Stimulated activated CD4-positive, alpha-beta T cell treated with anti-CD3 and anti-CD28 coated beads, Interleukin-2, amount 100 ng/mL, for 24 hours (primary cell): ENCODE measurements at places on chromosomes 1 and 21.
A peak's percentile ranks its signal among the peaks of the same experiment; 100 is the strongest.

GRCh38 chr1:27686223-27686990 lies 14.4 kb upstream of the IFI6 start:
- DNase-seq = no peak

GRCh38 chr1:182587666-182588499 lies 1.2 kb downstream of the RNASEL start:
- no peak for DNase-seq

GRCh38 chr1:109712321-109712864 lies 342 bp downstream of the GSTM5 start:
- DNase-seq = no peak

GRCh38 chr1:37471345-37472231 lies 2.8 kb upstream of the ZC3H12A start:
- no peak for DNase-seq

DNA sequence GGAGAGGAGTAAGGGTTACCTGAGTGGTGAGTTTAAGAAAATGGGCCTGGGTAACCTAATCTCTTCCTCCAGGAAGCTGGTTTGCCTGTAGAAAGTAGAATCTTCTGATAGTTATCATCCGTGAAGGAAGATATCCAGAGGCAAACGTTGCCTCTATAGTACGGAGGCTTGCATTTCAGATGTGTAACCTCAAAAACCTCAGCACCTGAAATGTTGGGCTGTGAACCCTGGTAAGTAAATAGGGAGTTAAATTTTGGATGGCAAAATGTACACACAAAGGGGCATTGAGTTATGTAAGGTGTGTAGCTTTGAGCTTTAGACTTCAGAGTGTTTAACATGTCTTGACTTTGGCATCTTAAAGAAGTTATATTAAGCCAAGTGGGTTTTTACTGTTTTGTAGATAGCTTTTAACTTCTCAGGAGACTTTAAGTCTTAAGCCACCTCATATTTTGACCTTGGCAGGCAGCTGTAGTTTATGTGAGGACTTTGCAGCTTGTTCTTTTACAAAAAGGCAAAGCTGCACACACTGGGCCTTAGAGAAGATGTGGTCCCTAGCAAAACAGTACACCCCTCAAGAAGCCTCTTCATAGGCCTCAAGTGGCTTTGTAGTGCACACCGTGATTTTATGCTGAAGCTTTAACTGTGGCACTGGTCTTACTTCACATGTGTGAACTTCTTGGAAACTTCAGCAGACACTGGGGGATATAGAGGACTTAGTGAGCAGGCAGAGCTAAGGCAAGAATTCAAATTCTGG lies 83.4 kb downstream of the SNRPE start:
- DNase-seq = no peak

DNA sequence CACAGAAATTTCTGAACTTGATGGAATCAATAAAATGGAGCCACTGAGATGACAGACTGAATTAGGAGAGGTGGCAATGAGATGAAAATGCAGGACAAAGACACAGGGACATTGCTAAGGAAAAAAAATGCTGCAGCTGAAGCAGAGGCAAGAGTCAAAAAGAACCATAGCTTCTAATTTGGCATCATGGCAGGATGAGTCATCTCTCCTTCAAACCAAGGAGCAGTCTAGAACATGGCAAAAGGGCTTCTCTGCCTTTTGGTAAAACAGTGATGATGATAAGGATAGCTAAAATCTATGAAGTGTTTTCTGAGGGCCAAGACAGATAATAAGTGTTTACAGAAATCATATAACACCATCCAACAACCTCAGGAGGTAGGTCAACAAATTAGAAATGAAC lies 16.8 kb downstream of the SLC19A2 start:
- DNase-seq = no peak

GRCh38 chr1:60903591-60903990 lies 178.8 kb upstream of the NFIA start:
- no peak for DNase-seq

DNA sequence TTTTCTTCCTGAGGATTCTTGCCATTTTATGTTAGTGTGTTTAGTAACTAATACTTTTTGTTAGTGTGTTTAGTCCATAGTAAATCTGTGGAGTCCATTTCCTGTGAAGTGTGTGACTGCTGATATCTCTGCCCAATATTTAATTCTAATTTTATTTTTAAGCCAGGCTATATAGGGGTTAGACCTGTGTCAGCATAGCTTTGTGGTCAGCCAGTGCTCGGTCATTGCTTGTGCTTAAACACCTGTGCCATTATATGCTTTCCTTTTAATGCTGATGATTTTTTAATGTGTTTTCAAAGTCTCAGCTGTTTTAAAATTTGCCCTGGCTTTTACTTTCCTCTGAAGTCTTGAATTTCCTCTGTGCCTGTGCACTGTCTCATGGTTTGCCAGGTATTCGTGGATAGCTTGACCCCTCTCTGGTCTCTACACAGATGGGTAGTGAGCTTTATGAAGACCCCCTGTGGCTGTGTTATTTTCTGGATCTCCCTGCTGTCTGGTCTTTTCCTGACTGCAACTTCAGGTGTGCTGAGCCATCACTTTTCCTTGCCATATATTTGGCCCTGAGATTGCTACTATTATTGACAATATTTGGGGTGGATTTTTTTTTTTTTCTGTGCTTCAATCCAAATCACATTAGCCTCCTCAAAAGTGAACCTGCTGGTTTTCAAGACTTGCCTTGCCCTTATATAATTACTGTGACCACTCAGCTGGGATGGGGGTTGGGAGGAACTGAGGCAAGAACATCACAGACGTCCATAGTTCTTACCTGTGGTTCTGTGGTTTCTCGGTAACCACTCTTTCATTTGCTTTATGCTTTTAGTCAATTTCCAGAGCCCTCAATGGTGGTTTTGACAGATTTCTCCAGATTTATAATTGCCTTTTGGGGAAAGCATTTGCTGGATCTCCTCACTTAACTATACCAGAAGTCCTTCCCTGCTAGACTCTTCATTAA lies 59.6 kb downstream of the RPS6KC1 start:
- no peak for DNase-seq

- DNase-seq = peak; percentile 55
These were observed 9.8 kb upstream of the CDC20 start for GRCh38 chr1:43348809-43349593.

GRCh38 chr21:32991361-32991760 lies 34.4 kb upstream of the OLIG2 start:
- DNase-seq = no peak

GRCh38 chr1:4796161-4797015 lies 142.0 kb downstream of the AJAP1 start:
- no peak for DNase-seq

DNA sequence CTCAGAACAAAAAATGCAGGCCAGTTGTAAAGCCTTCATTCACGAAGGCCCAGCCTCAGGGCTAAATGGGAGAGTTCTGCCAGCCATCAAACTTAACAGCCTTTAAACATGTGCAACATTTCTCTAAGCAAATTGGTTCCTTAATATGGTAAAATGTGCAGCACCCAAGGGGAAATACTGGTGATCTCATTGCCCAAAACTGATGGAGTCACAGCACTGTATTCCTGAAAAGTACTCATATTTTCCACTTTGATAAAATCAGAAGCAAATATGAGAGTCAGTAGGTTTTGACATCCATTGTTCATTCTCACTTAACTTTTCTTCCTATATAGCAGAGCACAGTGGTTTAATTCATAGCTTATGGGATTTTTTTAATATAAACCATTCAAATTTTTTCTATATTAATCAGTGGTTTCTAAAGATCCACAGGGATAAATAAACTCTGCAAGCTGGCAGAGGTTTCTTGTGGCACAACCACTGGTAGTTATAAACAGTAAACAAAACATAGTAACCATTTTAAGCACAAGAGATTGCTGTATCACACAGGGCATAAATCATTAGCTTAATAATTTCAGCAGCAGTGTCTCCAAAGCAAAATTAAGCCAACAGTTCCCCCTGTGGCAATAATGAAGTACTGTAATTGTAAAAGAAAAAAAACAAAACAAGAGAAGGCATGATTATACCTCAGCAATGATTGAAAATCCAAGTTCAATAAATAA lies 106.9 kb upstream of the LYPLAL1 start:
- no peak for DNase-seq

DNA sequence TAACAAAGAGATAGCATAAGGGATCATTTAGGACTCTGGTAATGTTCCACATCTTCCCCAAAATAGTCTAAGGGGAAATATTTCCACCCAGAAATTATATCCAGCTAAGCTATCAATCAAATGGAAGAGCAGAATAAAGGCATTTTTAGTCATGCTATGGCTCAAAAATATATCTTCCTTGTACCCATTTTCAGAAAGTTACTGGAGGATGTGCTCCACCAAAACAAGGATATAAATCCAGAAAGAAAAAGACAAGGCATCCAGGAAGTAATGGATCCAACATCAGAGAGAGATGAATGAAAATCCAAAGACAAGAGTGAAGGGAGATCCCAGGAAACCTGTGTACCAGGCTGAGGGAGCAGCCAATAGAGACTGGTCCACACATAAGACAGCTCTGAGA lies 2.7 kb upstream of the KRTAP10-8 start:
- no peak for DNase-seq

DNA sequence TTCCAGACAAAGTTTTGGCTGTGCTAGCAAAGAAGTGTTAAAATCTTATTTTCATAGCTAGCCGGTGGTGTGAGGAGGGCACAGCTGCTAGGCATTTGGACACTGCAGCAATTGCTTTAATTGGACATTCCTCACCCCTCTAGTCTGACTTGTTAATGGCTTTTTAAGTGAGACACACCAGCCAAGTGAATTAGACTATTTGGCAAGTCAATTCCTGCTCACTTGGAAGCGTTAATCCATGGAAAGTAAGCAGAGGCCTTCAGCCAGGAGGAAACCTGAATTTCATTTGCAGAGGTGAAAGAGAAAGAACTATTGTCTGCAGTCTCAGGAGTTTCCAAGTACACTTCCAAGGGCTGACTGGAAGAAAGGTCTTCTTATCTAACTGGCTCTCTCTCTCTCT lies 175.7 kb downstream of the ST6GALNAC3 start:
- DNase-seq = no peak

- peak; percentile 48 for DNase-seq
These were observed 96.9 kb upstream of the AKT3 start for GRCh38 chr1:243946946-243947345.

- no peak for DNase-seq
These were observed 115.1 kb downstream of the SLC30A10 start for GRCh38 chr1:219813294-219813693.

DNA sequence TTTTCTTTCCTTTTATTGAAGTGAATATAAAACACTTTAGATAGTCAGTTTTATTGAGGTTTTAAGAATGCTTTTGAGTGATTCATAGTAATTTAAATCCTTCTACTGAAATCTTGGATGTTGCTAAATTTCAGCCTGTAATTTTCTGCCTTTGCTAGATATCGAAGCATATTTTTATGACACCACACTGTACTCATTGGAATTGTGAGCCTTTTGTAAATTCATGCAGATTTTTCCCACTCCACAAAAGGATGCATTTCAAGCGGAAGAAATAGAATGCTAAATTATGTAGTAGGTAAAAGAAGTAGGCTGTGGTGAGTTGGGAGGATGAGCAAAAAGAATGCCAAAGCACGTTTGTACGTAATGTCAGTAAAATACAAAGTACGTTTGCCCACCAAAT lies 13.8 kb downstream of the SNX7 start:
- no peak for DNase-seq

- no peak for DNase-seq
These were observed 50.0 kb downstream of the MRPL37 start for GRCh38 chr1:54249819-54250435.

DNA sequence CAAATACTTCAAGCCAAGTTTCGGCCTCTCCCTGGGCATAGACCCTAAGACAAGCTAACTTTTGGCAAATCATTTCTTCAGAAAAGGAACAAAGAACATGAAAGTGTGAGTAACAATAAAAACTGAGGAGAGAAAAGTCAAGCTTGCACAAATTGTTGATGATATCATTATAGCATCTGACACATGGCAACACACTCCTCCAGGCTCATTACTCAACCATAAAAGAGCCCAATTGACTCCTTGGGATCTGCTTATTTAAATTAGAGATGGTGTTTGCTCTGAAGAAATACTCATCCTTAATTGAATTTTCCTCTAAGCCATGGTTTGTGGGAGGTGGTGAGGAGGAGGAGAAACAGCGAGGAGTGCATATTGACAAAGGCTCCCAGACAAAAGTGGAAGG lies 54.5 kb downstream of the TNFSF4 start:
- no peak for DNase-seq

- DNase-seq = no peak
These were observed 28.7 kb downstream of the ABCA4 start for GRCh38 chr1:94092210-94092613.

DNA sequence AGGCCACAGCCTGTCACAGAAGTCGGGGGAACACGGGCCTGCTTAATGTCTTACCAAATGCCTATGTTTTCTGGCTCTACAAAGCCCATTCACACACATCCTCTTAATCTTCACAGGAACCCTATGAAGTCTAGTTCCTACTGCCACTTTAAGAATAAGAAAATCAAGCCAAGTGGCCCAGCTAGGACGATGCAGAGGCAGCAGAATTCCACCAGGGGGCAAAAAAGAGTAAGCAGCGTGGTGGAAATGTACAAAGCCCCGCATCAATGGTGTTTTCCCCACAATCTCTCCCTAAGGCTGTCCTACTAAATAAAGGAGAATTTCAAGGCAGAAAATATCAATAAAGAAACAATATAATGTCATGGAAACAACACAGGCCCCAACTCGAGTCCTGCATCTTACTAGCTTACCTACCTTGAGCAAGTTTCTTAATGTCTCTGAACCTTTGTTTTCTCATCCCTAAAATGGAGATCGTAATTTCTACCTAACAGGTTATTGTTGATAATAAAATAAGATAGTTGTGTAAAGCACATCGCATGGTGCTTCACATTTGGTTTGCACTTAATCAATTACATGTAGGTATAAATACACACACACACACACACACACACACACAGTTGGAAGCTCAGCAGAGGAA lies 21.4 kb downstream of the SEC16B start:
- peak; percentile 20 for DNase-seq

GRCh38 chr1:12048372-12048771 lies 14.7 kb upstream of the TNFRSF8 start:
- no peak for DNase-seq

GRCh38 chr1:30111431-30111830 lies 612.0 kb downstream of the MATN1 start:
- DNase-seq = peak; percentile 22

DNA sequence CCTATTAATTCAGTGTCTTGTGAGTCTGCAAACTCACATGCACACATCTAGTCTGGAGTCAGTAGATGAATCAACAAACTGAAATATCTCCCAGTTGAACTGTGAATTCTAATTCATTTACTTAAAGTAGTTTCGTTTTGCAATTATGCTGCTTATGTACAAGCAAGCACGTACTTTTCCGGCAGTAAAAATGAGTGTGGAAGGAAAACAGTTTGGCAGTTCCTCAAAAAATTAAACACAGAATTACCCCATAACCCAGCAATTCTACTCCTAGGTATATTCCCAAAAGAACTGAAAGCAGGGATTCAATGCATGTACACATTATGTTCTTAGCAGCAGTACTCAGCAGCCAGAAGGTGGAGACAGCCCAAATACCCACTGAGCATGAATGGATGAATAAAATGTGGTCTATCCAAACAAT lies 49.3 kb downstream of the GNB1 start:
- no peak for DNase-seq

- DNase-seq = peak; percentile 48
These were observed 4.8 kb downstream of the TCHH start for GRCh38 chr1:152110365-152110859.

- DNase-seq = no peak
These were observed 163.2 kb downstream of the FMN2 start for GRCh38 chr1:240254778-240255291.
